Natural killer cell treated with Interleukin-12 subunit alpha and Interleukin-12 subunit beta and Interleukin-15 and Interleukin-18, amount 100 ng/mL, for 72 hours (primary cell): ENCODE measurements at places on chromosomes 1 and 21. TPM values are rescaled to one million over a fixed set of nuclear protein-coding genes. Genes with fewer than 3 reads are reported as not detected.

The ADPRS gene
- 47.9 TPM for total RNA-seq

- DNase-seq = no peak
- peaks cover 19% of the 10 kb centered on the region for H3K4me1 ChIP-seq
- no peak overlapping the region for H3K27ac ChIP-seq
- no peaks in the 10 kb centered on the region for H3K27me3 ChIP-seq
- H3K36me3 ChIP-seq = no peaks in the 10 kb centered on the region
Observed at GRCh38 chr1:12040457-12041051, 21.3 kb downstream of the MIIP start.

- no peak overlapping the region for H3K4me3 ChIP-seq
- no peak for DNase-seq
- no peak overlapping the region for H3K27ac ChIP-seq
- no peaks in the 10 kb centered on the region for H3K27me3 ChIP-seq
- peaks cover 10% of the 10 kb centered on the region for H3K36me3 ChIP-seq
- no peaks in the 10 kb centered on the region for H3K4me1 ChIP-seq
Observed at GRCh38 chr1:213277036-213277435, 226.0 kb downstream of the RPS6KC1 start.

DNA sequence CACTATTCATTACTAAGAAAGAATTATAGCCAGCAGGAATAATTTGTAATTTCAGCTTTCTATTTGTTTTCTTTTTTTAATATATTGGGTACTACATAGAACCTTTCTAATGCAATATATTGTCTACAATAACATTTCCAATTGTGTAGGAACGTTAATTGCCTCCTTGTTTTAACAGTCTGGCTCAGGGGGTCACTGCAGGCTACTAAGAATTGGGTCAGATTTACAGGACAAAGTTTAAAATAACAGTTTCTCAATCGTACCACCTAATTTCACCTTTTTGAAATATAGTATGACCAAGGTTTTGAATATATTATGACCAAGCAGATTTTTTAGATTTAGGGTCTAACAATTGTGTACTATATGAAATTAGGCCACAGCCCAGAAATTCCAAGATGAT is 2.4 kb downstream of the CFH start:
- no peaks in the 10 kb centered on the region for H3K27me3 ChIP-seq
- H3K27ac ChIP-seq = no peak overlapping the region
- H3K4me3 ChIP-seq = no peak overlapping the region
- H3K36me3 ChIP-seq = no peaks in the 10 kb centered on the region
- no peak for DNase-seq

The ARTN gene
- total RNA-seq = 1.2 TPM

The LCE2D gene
- not detected for total RNA-seq

The CELA3B gene
- not detected for total RNA-seq

The FCRL4 gene
- not detected for total RNA-seq

DNA sequence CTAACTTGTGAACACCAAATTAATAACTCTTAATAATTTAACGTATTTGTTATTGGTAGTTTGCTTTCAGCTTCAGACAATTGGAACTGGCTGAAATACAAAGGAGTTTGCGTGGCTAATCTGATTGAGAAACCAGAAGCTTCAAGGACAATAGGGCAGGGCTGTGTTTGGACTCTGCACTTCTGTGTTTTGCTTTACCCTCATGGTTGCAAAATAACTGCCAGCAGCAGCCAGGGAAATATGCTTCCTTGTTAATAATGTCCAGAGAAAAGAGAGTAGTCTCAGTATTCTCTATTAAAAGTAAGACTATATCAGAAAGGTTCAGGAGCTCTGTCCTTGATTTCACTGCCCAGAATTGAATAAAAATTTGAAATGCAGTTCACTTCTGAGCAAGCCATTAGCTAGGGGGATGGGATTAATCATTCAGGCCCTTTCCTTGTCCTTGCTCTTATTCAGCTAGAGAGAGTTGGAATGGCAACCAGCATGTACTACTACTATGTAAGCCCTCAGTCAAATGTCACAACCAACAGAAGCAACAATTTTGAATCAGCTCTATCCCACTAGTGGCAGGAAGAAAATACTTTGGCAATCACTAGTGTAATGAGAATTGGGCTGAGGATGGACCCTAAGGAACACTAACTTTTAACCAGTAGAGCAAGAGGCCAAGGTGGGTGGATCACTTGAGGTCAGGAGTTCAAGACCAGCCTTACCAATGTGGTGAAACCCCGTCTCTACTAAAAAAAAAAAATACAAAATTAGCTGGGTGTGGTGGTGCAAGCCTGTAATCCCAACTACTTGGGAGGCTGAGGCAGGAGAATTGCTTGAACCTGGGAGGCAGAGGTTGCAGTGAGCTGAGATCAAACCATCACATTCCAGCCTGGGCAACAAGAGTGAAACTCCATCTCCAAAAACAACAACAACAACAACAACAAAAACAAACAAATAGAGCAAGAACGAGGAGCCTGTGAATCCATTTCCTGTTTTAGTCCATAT is 76.8 kb downstream of the POU2F1 start:
- no peak for DNase-seq
- H3K4me1 ChIP-seq = peaks cover 26% of the 10 kb centered on the region
- no peak overlapping the region for H3K27ac ChIP-seq
- peaks cover 7% of the 10 kb centered on the region for H3K36me3 ChIP-seq

The LRRIQ3 gene
- 0.89 TPM for total RNA-seq

DNA sequence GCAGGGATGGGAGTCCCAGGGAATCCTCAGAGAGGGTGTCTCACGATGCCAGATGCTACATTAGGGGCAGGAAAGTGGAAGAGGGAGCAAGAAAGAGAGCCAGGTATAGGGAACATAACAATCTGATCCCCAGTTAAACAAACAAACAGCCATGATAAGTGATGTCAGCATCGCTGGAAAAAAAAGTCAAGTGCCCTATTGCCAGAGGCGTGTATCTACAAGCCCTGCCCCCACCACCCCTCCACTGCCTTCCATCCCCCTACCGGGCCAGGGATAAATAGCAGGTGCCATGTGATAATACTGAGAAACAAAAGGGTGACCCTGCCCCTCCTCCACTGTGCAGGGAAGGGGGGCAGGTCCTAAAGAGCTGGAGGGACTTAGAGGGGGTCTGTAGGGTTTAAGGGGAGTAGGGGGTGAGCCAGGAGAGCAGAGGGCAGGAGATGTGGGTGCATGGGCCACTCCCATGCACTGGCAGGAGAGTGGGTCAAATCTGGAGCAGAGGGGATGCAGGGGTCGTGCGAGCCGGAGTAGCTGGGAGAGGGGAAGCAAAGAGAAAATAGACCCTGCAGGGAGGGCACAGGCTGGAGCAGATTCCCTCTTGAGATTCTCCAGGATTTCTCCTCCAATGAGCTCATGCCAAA is 3.4 kb downstream of the SLC26A9 start:
- H3K4me3 ChIP-seq = no peak overlapping the region
- DNase-seq = no peak
- no peaks in the 10 kb centered on the region for H3K4me1 ChIP-seq
- H3K27ac ChIP-seq = no peak overlapping the region
- H3K27me3 ChIP-seq = peaks cover 28% of the 10 kb centered on the region

DNA sequence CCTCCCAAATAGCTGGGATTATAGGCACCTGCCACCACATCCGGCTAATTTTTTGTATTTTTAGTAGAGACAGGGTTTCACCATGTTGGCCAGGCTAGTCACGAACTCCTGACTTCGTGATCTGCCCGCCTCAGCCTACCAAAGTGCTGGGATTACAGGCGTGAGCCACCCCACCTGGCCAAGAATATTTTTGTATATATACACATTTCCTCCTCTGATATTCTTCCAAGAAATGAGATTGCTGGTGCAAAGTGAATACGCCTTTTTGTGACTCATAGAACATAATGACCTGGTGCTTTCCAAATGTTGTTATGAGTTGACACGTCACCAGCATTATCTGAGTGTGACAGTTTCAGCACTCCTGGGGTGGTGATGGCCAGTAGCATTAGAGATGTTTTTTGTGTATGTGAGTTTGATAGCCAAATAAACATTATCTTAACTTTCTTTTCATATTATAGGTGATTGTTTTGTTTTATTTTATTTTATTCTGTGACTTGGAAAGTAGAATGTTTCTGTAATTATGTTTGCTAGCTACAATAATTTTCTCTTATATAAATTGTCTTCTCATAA is 54.9 kb downstream of the KCNK1 start:
- no peaks in the 10 kb centered on the region for H3K36me3 ChIP-seq
- no peak for DNase-seq
- no peaks in the 10 kb centered on the region for H3K4me1 ChIP-seq
- no peak overlapping the region for H3K4me3 ChIP-seq
- no peak overlapping the region for H3K27ac ChIP-seq
- H3K27me3 ChIP-seq = peaks cover 9% of the 10 kb centered on the region

The EFCAB7 gene
- 3.7 TPM for total RNA-seq

DNA sequence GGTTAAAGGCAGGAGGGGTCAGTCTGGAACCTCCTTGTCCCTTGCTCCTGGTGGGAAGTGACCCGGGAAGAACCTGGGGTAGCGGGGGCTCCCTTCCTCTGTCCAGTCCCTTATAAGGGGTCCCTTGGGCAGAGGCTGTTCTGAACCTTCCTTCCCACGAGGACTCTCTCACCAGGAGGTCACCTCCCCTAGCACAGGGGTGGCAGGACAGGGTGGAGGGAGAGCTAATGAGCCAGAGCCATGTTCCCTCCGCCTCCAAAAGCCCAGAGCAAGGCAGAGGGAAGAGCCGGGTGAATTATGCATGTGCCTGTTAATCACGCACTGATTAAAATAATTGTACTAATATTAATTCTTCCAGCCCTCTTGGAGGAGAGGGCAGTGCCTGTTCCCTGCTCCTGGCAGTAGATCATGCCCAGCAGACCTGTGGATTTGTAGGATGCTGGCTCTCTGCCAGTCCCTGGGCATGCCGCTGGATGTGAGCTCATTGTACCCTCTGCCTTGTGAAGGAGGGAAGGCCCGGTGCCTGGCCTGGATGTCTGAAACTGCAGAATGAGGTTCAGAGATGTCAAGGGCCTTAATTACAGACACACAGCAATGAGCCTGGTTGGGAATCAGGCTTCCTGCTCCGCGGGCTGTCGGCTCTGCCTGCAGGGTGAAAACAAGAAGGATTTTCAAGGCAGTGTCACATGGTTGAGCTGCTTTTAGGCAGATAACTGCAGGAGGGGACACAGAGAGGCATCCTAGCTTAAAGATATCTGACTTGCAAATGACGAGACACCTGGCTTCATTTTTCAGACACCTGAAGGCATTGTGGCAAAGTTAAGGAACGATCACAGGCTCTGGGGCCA is 68.2 kb downstream of the IGSF21 start:
- H3K27me3 ChIP-seq = peaks cover 17% of the 10 kb centered on the region
- H3K27ac ChIP-seq = no peak overlapping the region
- no peak overlapping the region for H3K4me3 ChIP-seq
- H3K4me1 ChIP-seq = no peaks in the 10 kb centered on the region
